ENCODE measurements at places on chromosomes 11 and 22.

- no peak for DNase-seq
Observed at GRCh38 chr22:26851125-26851524, 193.7 kb downstream of the MIAT start.

- peak; percentile 75 for DNase-seq
Observed at GRCh38 chr11:34492806-34493414, 20.7 kb downstream of the ELF5 start.

GRCh38 chr22:23767673-23768548 lies at the start of gene CHCHD10:
TSS of gene CHCHD10 (minus strand) at chr22:23767972. CDS start at chr22:23767874, 98 bp downstream.
- peak; percentile 65 for DNase-seq

GRCh38 chr22:28207281-28208030 lies 288.4 kb upstream of the PITPNB start:
- no peak for DNase-seq

- DNase-seq, result no peak
Observed at GRCh38 chr11:124875401-124875800, 10.2 kb downstream of the ROBO3 start.

DNA sequence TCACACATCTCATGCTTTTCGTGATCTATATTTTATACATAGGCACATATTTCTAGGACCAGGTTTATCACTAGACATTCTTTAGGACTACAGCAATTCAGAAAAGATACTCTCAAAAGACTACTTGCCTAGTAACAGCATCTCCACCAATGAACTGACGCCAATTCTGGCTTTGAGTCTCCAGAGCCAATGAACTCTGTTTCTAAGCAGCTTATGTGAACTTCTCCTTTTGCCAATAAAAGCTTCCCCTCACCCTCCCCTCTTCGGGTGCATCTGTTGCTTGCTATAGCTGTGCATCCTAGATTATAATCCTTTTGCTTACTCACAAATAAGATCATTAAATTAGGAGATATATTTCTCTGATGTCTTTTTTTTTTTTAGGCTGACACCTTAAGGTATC lies 11.4 kb upstream of the ANKK1 start:
- DNase-seq, result no peak

GRCh38 chr11:575313-575995 lies 816 bp upstream of the PHRF1 start:
- no peak for DNase-seq

GRCh38 chr22:19515654-19516377 lies 8.4 kb downstream of the CLDN5 start:
- DNase-seq, result no peak

DNA sequence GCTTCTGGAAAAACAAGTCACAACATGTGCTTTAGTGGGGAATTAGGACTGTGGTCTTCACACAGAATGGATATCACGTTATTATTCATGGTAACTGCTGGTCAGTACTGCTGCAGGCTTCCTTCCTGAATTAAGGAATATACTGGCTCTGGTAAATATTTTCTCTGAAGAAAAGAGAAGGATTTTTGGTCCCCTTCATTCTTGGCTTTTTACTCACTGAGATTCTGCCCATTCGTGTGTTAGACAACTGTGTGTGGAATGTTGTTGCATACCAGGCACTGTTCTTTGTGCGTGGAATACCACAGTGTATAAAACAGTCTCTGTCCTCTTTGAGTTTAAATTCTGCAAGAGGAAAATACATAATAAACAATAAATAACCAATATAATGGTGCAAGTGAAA lies 80.3 kb downstream of the ALX4 start:
- DNase-seq, result no peak

DNA sequence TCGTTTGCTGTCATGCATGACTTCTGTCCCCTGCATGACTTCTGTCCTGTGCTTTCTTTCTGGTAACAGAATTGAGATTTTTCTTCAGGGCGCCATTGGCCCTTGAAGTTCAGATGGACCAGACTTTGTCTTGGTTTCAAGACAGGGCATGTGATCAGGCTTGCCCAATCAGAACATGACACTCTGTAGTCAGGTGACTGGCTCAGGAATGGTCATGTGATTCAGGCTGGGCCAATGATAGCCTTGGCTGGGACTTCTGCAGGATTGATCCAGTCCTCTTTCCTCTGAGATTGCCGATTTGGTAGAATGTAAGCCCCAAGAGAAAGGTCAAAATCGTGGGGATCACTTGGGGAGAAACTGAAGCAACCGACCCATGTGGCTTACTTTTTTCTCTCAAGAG lies 90.5 kb upstream of the ALX4 start:
- peak; percentile 58 for DNase-seq

- no peak for DNase-seq
Observed at GRCh38 chr11:61080526-61080925, 21.8 kb upstream of the CD5 start.

GRCh38 chr11:40434926-40435325 lies 1024.5 kb downstream of the LRRC4C start:
- DNase-seq, result no peak

GRCh38 chr11:59154610-59155009 lies 12.0 kb downstream of the FAM111A start:
- DNase-seq, result no peak

DNA sequence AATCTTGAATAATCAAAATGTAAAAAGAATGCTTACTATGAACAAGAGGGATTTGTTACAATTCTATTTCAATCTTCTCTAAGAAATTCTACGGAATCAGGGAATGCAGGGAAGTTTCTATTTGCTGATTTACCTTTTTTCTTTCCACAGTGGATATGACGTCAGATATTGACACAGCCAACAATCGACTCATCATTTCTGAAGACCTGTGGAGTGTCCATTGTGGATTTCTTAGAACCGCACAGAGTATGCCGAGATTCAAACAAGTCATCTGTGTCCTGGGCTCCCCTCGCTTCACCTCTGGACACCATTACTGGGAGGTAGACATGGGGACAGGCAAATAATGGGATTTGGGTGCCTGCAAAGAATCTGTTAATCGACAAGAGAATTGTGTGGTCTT lies 4.1 kb upstream of the RFPL1 start:
- peak; percentile 5 for DNase-seq

- DNase-seq, result no peak
Observed at GRCh38 chr11:33461369-33462125, 204.4 kb downstream of the HIPK3 start.

GRCh38 chr11:32451808-32452207 lies 16.5 kb upstream of the WT1 start:
- DNase-seq, result no peak

GRCh38 chr11:4433856-4434255 lies 15.2 kb upstream of the OR52K2 start:
- no peak for DNase-seq

DNA sequence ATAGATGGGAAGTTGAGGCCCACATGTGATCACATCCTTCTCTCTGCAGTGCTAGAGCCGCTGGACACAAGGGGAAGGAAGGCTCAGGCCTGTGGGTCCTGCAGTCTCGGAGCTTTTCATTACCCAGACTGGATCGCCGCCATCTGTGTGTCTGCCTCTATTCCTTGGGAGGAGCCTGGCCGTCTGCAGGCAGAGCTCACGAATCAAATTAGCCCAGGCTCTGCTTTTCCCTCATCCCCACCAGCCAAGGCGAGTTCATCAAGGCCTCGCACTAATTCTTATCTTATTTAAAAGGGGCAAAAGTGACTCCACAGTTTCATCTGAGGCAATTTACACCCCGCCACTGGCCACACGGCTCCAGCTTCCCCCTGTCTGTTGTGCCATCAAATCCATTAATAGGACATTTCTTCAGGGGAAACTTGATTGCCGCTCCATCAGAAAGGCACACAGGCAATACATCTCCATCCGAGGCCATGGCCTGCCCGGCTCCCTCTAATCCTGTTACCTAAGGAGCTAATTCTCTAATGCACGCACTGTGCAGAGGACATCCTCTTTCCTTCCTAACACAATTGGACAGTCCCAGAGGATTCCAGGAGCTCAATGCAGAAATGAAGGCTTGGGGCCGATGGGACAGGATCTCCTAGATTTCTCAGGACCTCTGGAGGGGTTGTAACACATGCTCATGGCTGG lies 3.3 kb upstream of the HTR3A start:
- no peak for DNase-seq

DNA sequence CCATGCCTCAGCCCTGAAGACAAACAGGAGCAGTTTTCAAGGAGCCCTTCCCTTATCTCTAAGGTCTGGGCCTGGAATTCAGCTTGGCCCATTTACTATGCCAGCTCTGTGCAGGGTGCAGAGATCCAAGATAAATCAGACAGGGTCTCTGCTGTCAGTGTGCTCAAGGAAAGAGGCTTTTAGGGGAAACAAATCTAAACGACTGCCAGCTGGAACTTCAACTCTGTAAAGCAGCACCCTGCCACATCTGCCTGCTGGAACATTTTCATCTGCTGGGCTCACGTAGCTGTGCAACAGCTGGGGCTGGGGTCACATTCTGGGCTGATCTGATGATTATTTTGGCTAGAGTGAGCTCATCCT lies 19.8 kb upstream of the EHF start:
- no peak for DNase-seq

DNA sequence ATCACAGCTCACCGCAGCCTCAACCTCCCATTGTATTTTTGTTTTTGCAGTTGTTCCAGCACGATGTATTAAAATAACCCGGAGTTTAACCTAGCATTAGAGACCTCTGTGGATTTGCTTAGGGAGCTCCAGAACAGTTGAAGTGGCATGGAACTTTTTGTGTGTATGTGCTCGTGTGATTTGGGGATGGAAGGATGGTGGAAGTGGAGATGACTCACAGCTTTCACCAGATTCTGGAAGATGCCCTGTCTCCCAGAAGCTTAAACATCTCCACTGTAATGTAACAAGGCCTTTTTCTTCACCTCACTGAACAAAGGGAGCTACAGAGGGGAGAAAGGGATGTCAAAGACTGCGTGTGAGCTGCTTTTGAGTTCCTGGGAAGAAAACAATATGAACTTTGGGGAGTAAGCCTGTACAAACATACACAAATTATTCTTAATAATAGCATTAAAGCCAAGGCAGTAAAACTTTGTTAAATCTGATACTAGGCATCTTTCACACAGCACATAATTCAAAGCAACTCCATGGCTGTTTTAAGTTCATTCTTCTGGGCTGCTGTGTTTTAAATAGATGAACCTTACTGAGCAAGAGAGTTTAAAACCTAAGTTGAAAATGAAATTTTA lies 226.4 kb downstream of the ADAMTS15 start:
- DNase-seq, result no peak

DNA sequence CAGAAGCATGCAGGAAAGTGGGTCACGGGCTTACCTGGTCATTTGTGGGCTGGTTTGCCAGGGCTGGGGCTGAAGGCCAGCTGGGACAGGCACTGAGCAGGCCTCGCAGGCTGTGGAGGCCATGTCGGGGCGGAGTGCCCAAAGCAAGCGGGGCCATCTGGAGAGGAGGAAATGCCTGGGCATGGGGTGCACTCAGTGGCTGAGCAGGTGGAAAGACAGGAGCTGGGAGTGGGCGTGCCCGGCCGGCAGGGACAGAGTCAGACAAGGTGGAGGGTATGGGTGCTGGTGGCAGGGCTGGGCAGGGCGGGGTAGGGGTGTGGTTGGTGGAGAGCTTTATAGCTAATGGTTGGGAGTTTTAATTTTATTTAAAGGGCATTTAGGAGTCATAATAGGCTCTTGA lies 27.4 kb downstream of the DAGLA start:
- DNase-seq, result no peak

DNA sequence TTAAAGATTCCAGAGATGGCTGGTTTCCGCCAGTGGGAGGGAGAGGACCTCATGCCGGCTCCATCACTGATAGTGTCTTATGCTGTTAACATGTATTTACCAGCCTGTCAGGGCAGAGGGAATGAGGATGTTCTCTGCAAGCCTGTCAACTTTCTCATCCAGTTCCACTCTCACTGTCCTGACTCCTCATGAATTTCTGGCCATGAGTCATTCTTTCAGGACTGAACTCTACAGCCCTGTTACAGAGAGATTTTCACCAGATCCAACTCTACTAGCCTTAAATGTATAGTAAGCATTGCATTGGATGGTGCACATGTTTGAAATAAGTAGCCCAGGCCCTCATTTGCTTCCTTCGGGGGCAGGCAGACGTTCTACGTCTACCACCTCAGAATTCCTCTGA lies 387.7 kb downstream of the TMEM135 start:
- DNase-seq, result no peak

DNA sequence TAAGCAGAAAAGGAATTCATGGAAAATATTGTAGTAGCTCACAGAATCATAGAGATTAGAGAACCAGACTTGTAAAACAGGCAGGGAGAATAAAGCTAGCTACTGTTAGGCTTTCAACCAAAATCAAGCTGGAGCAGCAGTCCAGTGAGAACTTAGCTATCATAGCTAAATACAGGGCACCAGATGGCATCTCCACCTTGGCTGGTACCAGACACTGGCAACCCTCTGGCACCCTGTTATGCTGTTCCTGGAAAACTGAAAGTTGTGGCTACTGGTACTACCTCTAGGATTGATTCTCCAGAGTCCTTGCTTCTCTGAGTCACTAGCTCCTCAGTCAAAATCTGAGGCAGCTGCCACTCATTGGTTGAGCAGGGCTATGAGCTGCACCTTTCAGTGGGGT lies 6.0 kb upstream of the DRD2 start:
- no peak for DNase-seq

DNA sequence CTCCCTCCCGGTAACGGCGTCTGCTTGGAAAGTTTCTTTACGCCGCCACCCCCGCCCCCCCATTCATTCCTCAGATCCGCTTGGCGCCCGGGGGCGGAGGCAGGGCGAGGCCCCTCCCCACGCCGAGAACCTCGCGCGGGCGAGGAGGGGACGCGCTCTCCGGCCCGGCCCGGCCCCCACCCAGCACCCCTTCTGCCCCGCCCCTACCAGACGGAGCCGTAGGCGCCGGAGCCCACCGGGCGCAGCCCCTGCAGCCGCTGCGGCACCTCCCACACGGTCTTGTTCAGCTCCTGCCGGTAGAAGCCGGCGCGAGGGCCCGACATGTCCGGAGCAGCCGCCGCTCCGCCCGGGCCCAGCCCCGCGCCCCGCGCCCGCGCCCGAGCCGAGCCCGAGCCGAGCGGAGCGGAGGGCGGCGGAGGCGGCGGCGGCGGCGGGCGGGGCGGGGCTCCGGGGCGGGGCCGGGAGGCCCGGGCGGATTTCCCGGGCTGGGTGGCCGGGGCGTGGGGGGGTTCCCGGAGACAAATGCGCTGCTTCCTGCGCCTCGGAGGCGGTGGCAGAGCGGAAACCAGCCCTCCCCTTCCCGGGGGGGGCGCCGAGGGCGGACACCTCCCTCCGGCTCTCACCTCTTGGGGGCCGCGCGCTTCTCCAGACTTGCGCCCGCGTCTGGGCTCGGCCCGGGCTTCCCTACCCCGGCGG lies at the start of gene MAPK11:
MAPK11 (minus strand) TSS at position 411 of the 696 bp plus-strand sequence; CDS start at position 323, 88 bp downstream.
- no peak for DNase-seq

DNA sequence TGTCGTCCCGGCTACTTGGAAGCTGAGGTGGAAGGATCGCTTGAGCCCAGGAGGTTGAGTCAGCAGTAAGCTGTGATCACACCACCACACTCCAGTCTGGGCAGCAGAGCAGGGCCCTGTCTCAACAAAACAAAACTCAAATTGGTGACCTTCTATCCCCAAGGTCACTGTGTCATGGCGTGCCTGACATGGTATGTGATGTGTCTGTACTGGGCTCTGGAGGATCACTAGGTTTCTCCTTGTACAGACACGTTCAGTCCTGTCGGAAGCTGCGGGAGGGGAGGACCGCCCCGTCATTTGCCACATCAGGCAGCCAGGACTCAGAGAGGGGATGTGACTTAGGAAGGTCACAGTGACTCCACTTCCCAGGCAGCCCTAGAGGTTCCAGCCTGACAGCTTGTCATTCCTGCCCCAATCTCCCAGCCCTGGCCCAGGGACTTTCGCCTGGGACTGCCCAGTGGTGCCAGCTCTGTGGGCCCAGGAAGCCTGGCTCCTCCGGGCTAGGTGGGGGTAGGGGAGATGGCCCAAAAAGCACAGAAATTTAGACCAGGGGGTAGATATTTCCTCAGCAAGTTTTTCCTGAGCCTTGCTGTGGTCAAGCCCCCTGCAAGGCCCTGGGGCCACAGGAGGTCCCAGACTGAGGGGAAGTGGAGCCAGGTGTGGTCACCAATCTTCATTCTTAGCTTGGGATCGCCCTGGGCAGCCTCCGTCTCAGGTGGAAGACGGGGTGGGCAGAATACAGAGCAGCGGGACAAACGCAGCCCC lies 53.2 kb downstream of the TRIOBP start:
- DNase-seq, result no peak
